NCI-H510A (cell line): ENCODE measurements at places on chromosomes 5 and 9.

- no peak for DNase-seq
These were observed 47.4 kb downstream of the SLC28A3 start for GRCh38 chr9:84293001-84293798.

DNA sequence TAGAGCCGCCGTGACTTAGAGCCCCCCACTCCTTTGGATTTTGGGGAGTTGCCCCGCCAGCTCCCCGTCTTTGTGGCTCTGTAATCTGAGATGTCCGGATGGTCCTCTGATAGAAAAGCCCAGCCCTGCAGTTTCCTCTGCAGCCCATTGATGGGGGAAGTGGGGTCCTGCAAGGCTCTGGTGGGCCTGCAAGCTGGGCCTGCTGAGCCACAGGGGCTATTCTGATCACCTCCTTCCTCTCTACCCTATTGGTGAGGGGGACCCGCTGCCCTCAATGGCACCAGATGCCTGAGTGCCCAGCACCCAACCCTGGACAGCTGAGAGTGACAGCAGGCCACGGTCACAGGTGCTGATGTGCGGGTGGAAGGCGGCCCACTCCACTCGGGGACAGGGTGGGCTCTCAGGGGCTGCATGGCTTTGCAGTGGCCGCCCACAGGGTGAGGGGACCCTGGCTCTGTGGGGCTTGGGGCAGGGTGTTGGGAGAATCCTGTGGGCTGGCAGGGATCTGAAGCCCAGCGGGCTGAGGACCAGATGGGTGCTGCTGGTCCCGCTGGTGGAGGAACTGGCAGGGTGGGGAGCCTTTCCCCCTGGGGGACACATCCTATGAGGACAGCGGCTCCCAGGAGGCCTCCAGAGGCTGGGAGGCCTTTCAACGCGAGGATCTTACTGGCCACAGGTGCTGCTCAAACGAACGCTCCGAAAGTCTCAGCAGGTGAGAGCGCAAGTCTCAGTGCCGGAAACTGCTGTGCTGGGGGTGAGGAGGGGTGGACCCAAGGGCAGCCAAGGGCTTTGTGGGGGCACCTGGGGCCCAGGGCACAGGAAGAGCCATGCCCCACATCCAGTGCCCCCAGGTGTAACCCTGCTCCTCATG, 30.0 kb upstream of the LPCAT1 start:
- peak; percentile 28 for DNase-seq

- no peak for DNase-seq
These were observed 225.5 kb upstream of the ELAVL2 start for GRCh38 chr9:24051587-24051986.

DNA sequence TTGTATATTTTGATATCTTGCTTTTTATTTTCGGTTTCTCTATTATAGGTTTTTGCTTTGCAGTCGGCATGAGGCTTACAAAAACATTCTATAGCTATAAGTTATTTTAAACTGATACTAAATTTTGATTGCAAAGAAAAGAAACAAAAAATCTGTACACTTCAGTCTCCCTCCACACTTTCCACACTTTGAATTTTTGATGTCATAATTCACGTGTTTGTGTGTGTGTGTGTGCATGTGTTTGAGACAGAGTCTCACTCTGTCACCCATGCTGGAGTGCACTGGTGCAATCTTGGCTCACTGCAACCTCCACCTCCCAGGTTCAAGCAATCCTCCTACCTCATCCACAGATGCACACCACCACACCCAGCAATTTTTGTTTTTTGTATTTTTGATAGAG, 124.9 kb downstream of the MRPS30 start:
- no peak for DNase-seq

DNA sequence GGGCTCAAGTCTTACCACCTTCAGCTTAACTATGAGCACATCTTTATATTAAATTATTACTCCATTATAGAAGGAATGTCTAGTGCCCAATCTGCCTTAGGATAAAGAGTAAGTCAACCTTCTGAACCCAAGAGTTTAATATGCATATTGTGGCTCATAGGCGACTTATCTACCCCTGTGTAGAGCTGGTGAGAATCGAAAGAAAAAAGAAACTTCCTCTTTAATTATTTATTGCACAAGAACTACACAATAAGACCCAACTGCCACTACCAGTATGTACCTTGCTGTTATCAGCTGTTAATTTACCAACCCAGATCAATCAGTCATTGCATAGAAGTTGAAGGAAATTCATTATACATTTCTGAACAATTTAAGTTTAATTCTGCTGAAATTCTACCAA, 329.1 kb upstream of the SLC24A2 start:
- no peak for DNase-seq

DNA sequence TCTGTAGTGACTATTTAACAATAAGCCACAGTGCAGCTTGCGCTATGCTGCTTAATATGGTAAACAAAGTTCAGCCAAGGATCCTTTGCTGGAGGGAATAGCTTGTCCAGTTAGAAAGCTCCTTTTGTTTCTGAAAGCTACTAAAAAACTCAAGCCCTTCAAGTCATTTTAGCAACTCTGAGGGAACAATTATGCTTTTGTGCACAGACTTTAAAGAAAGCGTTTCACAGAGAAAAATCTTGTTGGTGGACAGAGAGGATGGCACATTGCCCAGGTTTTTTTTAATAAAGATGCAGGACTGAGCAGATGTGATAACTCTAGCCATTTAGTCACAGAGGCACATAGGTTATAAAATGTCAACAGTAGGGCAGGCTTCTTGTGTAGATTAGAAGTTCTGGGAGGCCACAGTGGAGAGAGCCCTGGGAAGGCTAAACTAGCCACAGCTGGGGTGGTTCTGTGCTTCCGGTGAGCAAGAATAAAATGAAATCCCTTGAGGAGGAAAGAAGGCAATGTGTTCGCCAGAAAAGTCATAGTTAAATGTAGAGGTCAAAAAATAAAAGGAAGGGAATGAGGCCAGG, 63.4 kb downstream of the ALDH7A1 start:
- DNase-seq: no peak

- DNase-seq: peak; percentile 81
These were observed 1.9 kb downstream of the RAB24 start for GRCh38 chr5:177301503-177302165.

GRCh38 chr9:33198165-33198564, 31.0 kb upstream of the B4GALT1 start:
- no peak for DNase-seq

- DNase-seq: no peak
These were observed 266.8 kb upstream of the NREP start for GRCh38 chr5:112023766-112024165.

- no peak for DNase-seq
These were observed 1096.0 kb downstream of the DTWD2 start for GRCh38 chr5:117892360-117892759.

DNA sequence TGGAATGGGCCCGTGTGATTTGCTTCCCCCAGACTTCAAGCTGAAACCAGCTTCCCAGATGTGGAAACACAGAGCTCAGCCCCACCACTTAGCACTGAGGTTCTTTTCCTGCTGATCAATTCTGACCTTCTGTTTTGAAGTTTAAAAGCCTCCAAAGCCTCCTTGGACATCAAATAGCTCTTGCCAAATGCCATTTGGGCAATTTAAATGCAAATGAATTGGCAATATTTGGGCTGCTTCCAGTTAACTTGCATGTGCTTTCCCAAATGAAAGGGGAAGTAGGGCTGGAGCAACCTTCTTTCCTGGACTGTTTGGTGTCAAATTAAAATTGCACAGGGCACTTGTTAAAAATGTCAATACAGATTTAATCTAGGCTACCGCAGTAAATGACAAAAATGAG, 710.5 kb downstream of the TLR4 start:
- DNase-seq: no peak

- DNase-seq: no peak
These were observed 90.1 kb downstream of the STARD4 start for GRCh38 chr5:111422245-111422644.

DNA sequence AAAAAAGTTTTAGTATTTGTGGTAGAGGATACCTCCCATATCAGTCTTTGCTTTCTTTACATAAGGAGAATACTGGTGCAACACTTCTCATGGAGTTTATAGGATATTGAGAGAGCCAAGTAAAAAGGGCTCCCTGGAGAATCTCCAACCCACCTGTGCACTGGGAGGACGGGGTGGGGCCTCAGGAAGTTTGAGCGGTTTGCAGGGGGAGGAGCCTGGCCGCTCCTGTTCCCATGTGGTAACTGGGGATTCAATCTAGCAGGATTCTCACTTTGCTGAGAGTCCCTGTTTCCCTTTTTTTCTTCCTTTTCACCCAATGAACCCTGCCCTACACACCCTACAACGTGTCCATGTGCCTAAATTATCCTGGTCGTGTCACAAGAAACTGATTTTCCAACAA, 82.8 kb downstream of the APTX start:
- DNase-seq: no peak

GRCh38 chr5:130277522-130277921, 373.3 kb downstream of the CHSY3 start:
- no peak for DNase-seq

DNA sequence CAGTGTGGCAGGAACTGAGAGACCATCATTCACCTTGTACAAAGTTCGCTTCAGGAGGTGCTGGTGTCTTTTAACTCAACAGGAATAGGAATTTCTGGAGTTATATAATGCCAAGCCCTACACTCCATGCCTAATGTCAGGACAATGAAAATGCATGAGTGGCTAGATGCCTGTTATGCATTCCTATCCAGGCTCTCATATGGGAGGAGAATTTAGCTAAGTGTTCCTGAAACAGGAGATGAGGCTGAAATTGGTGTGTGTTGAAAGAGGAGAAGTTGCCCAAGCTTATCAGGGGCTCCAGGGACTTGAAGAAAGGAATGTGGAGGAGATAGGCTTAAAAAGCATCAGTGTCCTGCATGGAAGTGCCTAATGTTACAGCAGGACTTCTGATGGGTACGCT, 26.8 kb upstream of the PRUNE2 start:
- no peak for DNase-seq

GRCh38 chr9:21504113-21504512, 22.0 kb upstream of the IFNE start:
- no peak for DNase-seq

DNA sequence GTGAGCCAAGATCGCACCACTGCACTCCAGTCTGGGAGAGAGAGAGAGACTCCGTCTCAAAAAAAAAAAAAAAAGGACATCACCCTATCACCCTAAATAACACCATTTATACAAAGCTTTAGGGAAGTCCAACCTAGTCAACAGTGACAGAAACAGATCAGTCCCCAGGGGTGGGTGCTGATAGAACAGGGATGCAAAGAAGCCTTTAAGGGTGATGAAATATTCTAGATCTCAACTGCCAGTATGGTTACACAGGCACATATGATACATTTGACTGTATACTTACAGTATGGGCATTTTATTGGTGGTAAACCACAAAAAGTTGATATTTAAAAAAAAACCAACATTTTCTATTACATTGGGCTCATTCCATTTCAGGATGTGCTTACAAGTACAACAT, 4.8 kb downstream of the RETREG1 start:
- no peak for DNase-seq

GRCh38 chr5:119347574-119347973, 8.2 kb upstream of the TNFAIP8 start:
- DNase-seq: no peak

GRCh38 chr9:113609562-113610318, 146.2 kb downstream of the RGS3 start:
- DNase-seq: no peak
